Heart left ventricle (tissue), 16 donors: ENCODE measurements at places on chromosomes 4 and X. TPM values are rescaled to one million over a fixed set of nuclear protein-coding genes. Genes with fewer than 3 reads are reported as not detected.

DNA sequence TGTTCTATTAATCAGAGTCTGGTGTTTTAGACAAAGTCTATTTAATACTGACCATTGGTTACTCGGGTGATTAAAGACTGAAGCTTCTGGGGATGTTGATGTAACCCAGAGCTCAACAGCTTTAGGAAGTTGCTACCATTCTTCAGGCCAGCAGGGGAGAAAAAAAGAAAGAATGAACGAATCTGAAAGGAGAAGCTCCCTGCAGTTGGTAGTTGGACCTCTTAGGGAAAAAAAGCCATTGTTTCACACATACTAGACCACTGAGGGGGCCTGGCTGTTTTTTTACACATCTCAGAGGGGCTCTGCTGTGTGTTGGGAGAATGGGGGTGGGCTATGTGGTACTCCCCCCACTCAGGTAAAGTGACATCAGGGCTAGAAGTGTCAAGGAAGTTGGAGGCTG lies 378.9 kb downstream of the KCNIP4 start:
- H3K4me3 ChIP-seq, result no peak overlapping the region
- no peaks in the 10 kb centered on the region for H3K36me3 ChIP-seq
- H3K4me1 ChIP-seq, result no peaks in the 10 kb centered on the region
- no peak for DNase-seq
- no peak overlapping the region for H3K27ac ChIP-seq

DNA sequence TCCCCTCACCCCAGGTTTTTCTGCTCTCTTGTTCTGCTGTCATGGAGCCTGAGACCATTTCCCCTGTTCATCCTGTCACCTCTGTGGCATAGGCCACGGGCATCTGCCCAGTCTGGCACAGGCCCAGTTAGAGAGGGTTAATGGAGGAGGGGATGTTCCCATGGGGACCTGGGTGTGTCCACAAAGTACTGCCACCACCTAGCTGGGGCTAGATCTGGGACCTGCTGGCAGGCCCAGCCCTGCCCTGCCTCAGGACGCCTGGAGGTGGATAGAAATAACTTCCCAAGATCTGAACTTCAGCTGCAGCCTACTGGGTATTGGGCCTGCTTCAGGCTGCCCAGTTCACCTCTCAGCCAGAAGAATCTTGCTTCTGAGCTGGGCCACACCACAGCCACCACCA lies 13.5 kb downstream of the EFNB1 start:
- H3K4me3 ChIP-seq, result no peak overlapping the region
- peak overlapping the region; percentile 2 for H3K27ac ChIP-seq
- no peak for DNase-seq
- peaks cover 21% of the 10 kb centered on the region for H3K36me3 ChIP-seq

DNA sequence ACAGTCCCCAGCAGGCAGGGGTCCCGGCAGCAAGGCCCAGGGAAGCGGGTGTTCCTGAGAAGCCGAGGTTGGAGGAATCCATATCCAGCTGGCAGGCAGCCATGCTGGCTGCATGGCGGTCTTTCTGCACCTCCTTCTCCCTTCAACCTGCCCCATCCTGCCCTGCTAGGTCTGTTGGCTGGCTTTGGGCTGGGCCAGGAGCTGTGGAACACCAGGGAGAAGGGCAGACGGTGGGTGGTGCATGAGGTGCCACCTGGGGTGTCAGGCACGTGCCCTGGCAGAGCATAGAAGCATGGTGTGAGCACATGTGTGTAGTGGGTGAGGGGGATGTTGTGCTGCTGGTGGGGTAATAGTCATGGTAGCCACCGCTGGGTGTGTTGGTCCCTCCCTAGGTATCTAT lies 150.1 kb downstream of the PJA1 start:
- no peaks in the 10 kb centered on the region for H3K4me1 ChIP-seq
- H3K27me3 ChIP-seq, result peaks cover 9% of the 10 kb centered on the region
- H3K36me3 ChIP-seq, result no peaks in the 10 kb centered on the region

- no peaks in the 10 kb centered on the region for H3K27me3 ChIP-seq
- no peak for DNase-seq
- H3K36me3 ChIP-seq, result no peaks in the 10 kb centered on the region
- no peaks in the 10 kb centered on the region for H3K4me1 ChIP-seq
These were observed 82.6 kb downstream of the LUZP4 start for GRCh38 chrX:115372152-115372551.

- no peak for DNase-seq
- H3K36me3 ChIP-seq, result peaks cover 22% of the 10 kb centered on the region
- no peaks in the 10 kb centered on the region for H3K27me3 ChIP-seq
- no peaks in the 10 kb centered on the region for H3K4me1 ChIP-seq
These were observed 289.2 kb downstream of the NR3C2 start for GRCh38 chr4:148152868-148153625.

DNA sequence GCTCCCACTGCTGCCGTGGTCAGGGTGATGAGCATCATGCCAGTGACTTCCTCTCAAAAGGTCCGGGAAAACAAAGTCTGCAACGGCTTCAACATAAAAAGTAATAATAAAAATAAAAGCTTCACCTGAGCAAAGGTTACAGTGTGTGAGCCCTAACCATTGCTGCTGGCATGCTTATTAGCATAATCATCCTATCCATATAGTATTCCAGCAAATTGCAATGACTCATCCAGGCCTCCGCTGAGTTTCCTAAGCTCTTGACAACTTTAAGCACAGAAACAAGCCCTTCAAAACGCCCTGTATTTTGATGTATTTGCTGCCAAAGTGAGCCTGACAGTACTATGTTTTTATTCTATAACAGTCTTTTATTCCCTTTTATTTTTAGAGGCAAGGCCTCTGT lies 100.5 kb downstream of the AASDH start:
- H3K4me1 ChIP-seq, result no peaks in the 10 kb centered on the region
- H3K4me3 ChIP-seq, result no peak overlapping the region
- H3K36me3 ChIP-seq, result no peaks in the 10 kb centered on the region
- no peak for DNase-seq
- no peaks in the 10 kb centered on the region for H3K27me3 ChIP-seq
- no peak overlapping the region for H3K27ac ChIP-seq

GRCh38 chr4:173057442-173057841 lies 111.2 kb upstream of the GALNT7 start:
- no peaks in the 10 kb centered on the region for H3K36me3 ChIP-seq
- no peak overlapping the region for H3K27ac ChIP-seq
- no peak for DNase-seq
- no peak overlapping the region for H3K4me3 ChIP-seq

GRCh38 chr4:155772459-155773195 lies 13.8 kb downstream of the GUCY1B1 start:
- H3K36me3 ChIP-seq, result peaks cover 31% of the 10 kb centered on the region
- H3K4me1 ChIP-seq, result peaks cover 14% of the 10 kb centered on the region
- H3K27me3 ChIP-seq, result no peaks in the 10 kb centered on the region
- H3K27ac ChIP-seq, result no peak overlapping the region
- H3K4me3 ChIP-seq, result no peak overlapping the region

DNA sequence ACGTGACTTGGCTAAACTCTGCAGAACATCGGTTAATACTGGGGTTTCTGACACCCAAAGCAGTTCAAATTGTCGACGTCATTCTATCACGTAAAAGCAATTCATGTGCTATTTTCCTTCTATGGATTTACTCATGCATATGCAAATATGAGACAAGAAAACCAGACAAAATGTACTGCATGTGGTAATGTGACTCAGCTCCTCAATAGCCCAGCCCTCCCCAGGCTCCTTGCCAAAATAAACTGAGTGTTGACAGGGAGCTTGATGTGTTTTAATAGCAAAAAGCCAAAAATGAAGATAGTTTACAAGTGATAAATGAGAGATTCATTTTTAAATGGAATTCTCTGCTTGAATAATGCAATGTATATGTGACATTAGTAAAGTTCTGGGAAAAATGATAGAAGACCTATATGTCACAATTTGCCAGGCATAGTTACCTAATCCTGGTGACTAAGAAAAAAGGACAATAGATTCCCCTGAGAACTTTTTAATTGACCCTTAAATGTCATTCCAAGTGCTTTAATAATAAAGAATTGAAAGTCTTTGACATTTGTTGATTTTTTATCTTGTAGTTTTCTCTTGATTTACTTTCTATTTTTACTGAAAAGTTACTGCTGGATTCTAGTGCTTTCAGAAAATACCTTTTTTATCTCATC lies 1700.6 kb upstream of the TENM3 start:
- no peak overlapping the region for H3K4me3 ChIP-seq
- no peaks in the 10 kb centered on the region for H3K36me3 ChIP-seq
- no peaks in the 10 kb centered on the region for H3K27me3 ChIP-seq
- H3K4me1 ChIP-seq, result no peaks in the 10 kb centered on the region

DNA sequence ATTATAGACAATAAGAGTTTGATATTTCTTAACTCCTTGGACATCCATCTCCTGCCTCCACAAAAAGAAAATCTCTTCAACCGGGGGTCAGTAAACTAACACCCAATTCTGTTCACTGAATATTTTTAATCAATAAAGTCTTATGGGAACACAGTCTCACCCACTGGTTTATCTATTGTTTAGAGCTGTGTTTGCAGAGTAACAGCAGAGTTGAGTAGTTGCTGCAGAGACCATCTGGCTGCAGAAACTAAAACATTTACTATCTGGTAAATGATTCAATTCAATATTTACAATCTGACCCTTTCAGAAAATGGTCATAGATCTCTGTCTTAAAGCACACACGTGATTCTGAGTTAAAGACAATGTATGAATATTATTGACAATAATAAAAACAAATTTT lies 94.0 kb downstream of the TMA16 start:
- H3K4me3 ChIP-seq, result no peak overlapping the region
- no peak overlapping the region for H3K27ac ChIP-seq
- H3K4me1 ChIP-seq, result no peaks in the 10 kb centered on the region
- H3K36me3 ChIP-seq, result no peaks in the 10 kb centered on the region
- no peak for DNase-seq

DNA sequence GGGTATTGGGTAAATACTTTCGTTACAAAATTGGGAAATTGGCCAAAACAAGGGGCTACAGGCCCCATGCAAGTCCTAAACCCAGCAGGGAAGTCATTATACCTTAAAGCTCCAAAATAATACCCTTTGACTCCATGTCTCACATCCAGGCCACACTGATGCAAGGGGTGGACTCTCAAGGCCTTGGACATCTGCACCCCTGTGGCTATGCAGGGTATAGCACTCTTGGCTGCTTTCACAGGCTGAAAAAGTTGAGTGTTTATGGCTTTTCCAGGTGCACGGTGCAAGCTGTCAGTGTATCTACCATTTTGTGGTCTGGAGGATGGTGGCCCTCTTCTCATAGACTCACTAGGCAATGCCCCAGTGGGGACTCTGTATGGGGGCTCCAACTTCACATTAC lies 326.5 kb downstream of the TEX13C start:
- no peaks in the 10 kb centered on the region for H3K4me1 ChIP-seq
- DNase-seq, result no peak
- H3K36me3 ChIP-seq, result no peaks in the 10 kb centered on the region
- H3K27me3 ChIP-seq, result no peaks in the 10 kb centered on the region

DNA sequence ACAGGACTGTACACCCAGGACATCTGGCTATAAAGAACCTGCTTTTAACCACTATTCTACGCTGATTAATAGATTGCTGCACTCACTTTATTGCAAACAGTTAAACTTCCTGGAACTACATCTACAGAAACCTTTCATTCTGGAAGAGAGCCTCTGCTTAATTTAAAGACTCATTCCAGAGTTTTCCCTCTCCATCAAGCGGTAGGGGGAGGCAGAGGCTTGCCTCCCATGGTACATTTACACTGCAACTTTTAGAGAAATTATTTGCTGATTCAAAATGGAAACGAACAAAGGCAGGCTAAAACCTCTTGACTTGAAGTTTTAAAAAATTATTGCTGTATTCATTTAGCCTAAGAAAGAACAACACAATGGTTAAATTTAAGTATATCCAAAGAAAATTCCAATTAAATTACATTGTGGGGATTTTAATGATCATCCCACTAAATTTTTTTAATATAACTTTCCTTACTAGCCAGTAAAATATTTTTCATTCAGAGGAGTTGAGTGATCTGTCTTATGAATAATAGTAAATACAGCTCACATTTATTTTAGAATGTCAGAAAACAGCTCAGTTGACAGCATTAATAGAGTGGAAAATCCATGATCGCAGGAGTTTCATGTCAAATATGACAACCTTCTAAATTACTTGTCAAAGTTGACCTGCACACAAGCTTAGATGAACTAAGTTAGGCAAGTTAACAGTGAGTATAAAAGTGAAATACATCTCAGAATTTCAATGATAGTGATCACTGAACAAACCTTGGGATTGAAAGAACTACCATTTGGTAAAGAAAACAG lies 46.3 kb upstream of the PCDH10 start:
- no peak overlapping the region for H3K4me3 ChIP-seq
- no peaks in the 10 kb centered on the region for H3K4me1 ChIP-seq
- no peak overlapping the region for H3K27ac ChIP-seq
- no peaks in the 10 kb centered on the region for H3K27me3 ChIP-seq
- DNase-seq, result no peak

JADE3 gene
- total RNA-seq, result 6.1 TPM

BMPR1B gene
- total RNA-seq, result 3.8 TPM

HS6ST2 gene
- total RNA-seq, result not detected

PNMA3 gene
- total RNA-seq, result 2.5 TPM

AFM gene
- total RNA-seq, result not detected

FAAH2 gene
- 0.37 TPM for total RNA-seq
